ENCODE measurements at places on chromosomes 2 and 18.

GRCh38 chr2:219405451-219405850 is 12.7 kb upstream of the DES start:
- no peak for DNase-seq

- DNase-seq = no peak
These were observed 290.0 kb downstream of the PHLPP1 start for GRCh38 chr18:63005306-63005705.

GRCh38 chr18:13455960-13456481 is 237.5 kb downstream of the LDLRAD4 start:
- no peak for DNase-seq

- no peak for DNase-seq
These were observed 62.7 kb downstream of the BIN1 start for GRCh38 chr2:127044165-127044718.

DNA sequence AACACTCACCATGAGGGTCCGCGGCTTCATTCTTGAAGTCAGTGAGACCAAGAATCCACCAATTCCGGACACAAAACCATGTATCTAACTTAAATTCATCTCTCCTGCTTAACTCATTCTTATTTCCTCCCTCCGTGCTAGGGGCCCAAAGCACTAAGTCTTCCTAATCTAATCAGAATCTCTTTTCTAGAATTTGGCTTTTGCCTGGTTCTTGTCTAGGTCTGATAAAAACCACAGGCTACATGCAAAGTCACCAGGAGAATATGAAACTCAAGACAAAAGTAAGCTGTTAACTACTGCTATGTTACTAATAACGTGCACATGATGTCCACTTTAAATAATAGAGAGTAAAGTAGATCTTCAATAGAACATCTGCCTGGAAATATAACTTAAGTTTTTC is 69.9 kb downstream of the TRIP12 start:
- no peak for DNase-seq

GRCh38 chr2:172287605-172288315 is 139.6 kb upstream of the ITGA6 start:
- no peak for DNase-seq

DNA sequence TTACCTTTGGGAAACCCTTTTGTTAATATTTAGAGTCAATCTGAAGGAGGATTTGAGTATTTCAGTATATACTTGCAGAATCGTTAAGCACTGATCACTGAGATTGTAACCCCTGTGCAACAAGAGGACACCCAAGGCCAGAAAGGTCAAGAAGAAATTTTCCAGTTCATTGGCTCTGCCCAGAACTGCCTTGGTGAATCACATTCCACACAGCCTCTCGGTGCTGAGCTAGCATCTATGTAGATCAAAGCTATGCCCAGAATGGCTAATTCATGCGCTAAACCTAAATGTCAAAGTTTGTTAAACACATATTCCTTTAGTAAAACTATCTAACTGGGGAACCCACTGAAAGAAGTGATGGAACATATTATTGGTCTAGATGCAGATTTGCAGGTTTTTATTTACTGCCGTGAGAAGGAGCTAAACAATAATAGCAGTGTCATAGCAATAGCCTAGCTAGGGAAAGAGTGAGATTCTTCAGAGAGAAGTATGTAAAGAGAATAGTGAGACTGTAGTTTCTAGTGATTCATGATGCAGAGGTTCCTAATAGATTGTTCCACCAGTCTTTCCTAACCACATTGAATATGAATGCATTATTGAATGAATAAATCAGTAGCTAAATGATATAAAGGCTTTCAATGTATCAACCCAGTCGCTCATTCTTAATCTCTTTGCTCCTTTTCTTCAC is 423.2 kb upstream of the CRIM1 start:
- no peak for DNase-seq

DNA sequence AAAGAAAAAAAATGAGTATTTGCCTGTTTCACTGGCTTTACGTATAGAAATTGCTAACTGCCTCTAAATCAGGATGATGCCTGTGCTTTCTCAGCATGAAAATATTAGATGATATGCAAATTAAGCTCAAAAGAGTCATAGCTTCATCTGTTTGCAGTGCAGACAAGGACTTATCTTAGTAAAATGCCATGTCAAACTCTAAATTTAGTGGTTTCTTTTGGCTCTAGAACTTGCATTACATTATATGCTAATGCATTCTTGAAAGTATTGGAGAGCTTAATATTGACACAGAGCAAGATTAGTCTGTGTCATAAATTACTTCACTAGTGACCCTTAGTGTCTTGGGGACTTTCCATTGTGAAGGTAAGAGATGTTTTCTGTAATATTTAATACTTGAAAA is 1109.1 kb upstream of the NRXN1 start:
- no peak for DNase-seq

- no peak for DNase-seq
These were observed at the start of gene EN1 for GRCh38 chr2:118846953-118847761. EN1 (minus strand) TSS chr2:118847648; CDS start chr2:118847167, 481 bp downstream.

DNA sequence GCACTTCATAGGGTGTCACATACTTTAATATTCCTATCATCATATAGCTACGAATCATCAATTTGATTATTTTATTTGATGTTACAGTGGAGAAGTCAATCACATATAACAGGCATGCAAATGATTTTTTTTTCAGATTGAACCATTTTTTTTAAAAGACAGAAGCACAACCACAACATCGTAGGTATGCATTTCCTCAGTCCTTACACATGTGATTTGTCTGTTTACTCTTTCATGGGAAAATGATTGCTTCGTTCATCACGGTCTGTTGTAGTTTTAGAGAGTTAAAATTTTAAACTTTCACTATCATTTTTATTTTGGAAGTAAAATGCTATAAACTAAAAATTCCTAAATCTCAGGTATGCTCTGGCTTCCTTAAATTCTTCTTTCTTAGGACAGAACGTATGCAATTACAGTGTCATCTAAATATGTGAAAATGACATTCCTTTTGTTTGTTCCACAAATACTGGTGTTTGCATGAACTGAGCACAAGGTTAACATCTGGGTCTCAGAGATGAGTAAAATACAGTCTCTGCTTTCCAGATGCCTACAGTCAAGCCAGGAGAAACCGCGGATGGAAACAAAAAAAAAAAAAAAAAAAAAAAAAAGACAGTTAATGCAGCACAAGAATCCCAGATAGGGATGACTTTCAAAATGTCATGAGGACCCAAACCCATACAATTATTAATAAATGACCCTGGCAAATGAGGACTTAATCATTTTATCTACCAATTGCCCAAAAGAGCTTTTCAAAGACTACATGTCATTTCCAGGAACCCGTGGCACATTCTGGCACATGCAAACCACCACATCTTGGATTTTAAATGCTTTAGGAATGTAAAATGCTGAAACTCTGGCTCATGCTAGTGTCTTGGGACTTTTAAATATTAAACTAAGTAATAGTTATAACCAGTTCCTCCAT is 201.2 kb downstream of the LRP1B start:
- DNase-seq = no peak

DNA sequence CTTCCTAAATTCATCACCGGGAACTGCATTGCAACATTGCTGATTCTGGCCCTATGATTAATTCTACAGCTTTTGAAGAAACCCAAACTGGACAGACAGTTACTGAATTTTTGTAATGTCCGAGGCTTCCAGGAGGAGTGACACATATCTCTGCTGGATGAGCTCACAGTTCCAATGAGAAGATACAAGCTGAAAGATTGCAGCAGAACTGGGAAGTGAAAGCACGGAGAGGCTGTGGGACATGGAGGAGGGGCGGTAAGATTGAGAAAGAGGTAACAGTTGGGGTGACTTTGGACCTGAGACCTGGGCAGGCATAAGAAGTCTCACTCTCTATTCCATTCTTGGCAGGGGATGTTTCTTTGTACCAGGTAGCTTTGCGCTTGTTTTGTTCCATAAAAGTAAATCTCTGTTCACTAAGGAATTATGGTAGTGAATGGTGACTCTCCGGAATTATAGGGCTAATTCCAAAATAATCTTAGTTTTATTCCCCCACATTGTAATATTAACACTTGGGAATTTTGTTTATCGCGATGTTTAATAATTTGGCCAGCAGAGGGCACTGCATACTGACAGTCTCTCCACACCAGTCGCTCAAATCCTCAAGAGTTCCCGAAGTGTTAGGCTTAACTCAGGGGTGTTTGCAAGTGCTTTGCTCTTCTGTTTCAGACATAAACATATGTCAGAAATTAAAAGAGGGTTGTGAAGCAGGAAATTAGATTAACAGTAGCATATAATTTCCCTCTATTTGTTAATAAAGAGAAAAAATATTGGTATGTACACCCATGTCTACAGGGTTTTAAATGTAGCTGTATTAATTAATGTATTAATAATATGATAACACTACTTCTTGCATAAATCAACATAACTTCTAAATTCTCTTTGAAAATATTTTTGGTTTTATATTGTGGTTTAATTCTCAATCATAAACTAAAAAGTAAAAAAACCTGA is 201.4 kb downstream of the SOCS6 start:
- DNase-seq = no peak

- DNase-seq = no peak
These were observed 2.8 kb downstream of the NOL4 start for GRCh38 chr18:34221971-34222306.

- DNase-seq = no peak
These were observed 44.0 kb upstream of the DSG1 start for GRCh38 chr18:31273812-31274527.

- DNase-seq = no peak
These were observed 42.7 kb upstream of the ACTR3 start for GRCh38 chr2:113847144-113847543.

- no peak for DNase-seq
These were observed 202.2 kb downstream of the TCF4 start for GRCh38 chr18:55385770-55386169.

DNA sequence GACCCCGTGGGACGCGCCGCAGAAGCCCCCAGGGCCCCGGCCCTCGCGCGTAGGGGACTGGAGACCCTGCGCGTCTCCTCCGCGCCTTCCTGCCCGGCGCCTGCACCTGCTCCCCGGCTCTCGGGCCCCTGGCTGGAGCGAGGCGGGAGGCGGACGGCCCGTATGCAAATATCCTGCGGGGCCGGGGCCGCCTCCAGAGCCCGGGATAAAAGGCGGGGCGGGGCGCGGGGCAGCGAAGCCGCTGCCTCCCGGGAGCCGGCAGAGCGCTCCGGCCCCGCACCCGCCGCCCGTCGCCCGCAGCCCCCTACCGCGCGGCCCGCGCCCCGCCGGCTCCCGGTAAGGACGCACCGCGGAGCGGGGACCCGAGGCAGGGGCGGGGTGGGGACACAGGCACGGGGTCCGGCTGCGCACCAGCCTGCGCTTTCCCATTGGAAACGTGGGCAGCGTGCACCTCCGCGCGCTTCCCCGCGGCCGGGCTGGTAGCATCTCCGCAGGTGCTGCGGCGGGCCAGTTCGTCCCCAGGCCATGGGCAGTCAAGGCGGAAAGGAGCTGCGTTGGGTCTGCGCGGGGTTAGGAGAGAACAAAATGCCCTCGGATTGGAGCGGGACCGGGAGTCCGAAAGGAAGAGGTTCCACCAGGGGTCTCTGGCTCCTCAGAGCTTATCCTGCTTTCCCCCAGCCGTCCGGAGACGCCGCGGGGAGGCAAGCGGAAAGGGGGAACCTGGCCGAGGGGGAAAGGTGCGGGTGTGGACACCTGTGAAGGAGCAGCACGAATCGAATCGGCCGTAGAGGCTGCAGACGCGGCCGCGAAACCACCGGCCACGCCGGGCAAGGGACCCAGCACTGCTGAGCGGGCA is at the start of gene ATP6V1C2:
Gene ATP6V1C2 (plus strand): TSS at position 235 of the 856 bp plus-strand sequence. CDS start 1,220 bp downstream, outside the sequence.
- no peak for DNase-seq

DNA sequence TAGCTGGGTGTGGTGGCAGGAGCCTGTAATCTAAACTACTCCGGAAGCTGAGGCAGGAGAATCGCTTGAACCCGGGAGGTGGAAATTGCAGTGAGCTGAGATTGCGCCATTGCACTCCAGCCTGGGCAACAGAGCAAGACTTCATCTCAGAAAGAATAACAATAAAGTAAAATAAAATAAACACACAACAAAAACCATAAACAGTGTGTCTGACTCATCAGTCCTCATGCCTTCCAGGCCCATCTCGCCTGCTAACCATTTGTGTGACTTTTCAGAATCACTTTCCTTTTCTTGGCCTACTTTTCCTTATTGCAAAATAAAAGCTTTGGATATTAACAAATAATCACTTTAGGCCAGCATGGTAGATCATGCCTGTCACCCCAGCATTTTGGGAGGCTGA is 42.0 kb upstream of the ASXL2 start:
- no peak for DNase-seq

GRCh38 chr18:9612215-9612830 is 2.0 kb downstream of the PPP4R1 start:
- DNase-seq = no peak

DNA sequence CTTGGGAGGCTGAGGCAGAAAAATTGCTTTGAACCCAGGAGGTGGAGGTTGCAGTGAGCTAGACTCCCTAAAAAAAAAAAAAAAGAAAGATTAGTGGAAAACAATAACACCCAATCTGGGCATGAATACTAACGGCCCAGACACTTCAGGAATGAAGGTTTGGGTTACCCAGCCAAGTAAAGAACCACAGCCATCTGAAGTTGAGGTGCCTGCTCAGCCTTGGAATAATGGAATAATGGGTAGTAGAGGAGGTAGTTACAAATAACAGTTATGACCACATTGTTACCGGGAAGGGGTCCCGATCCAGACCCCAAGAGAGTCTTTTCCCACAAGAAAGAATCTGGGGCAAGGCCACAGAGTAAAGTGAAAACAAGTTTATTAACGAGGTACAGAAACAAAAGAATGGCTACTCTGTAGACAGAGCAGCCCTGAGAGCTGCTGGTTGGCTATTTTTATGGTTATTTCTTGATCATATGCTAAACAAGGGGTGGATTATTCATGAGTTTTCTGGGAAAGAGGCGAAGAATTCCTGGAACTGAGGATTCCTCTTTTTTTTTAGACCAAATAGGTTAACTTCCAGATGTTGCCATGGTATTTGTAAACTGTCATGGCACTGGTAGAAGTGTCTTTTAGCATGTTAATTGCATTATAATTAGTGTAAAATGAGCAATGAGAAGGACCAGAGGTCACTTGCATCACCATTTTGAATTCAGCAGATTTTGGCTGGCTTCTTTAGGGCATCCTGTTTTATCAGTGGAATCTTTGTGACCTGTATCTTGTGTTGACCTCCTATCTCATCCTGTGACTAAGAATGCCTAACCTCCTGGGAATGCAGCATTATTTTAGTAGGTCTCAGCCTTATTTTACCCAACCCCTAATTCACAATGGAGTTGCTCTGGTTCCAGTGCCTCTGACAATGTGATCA is 96.2 kb upstream of the HAAO start:
- DNase-seq = no peak

DNA sequence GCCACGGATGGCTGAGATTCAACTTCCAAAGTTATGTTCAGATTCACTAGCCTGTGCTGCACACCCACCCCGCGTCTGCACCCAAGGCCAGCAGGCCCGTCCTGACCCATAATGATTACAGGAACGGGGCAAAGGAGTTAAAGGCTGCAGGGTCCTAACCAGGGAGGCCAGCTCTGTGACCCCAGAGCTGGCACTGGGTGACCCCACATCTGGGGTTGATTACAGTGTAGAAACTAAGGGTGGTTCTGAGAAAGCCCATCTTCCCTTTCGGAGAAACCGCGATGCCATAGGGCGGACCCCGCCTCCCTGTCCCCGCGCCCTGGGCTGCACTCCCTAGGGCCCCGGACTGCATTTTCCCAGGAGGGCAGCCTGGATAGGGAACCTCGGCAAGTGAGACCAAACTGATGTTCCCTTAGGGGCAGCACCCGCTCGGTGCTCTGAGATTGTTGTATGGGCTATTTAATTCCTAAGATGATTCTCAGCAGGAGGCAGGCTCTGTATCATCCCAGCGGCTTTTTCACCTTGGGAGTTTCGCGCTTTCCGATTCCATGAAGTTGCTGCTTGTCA is 2.2 kb upstream of the GPR148 start:
- DNase-seq = no peak
